ENCODE measurements at places on chromosomes 12 and 14.

- no peak for DNase-seq
Observed at GRCh38 chr12:113744802-113745395, 221.2 kb downstream of the RBM19 start.

DNA sequence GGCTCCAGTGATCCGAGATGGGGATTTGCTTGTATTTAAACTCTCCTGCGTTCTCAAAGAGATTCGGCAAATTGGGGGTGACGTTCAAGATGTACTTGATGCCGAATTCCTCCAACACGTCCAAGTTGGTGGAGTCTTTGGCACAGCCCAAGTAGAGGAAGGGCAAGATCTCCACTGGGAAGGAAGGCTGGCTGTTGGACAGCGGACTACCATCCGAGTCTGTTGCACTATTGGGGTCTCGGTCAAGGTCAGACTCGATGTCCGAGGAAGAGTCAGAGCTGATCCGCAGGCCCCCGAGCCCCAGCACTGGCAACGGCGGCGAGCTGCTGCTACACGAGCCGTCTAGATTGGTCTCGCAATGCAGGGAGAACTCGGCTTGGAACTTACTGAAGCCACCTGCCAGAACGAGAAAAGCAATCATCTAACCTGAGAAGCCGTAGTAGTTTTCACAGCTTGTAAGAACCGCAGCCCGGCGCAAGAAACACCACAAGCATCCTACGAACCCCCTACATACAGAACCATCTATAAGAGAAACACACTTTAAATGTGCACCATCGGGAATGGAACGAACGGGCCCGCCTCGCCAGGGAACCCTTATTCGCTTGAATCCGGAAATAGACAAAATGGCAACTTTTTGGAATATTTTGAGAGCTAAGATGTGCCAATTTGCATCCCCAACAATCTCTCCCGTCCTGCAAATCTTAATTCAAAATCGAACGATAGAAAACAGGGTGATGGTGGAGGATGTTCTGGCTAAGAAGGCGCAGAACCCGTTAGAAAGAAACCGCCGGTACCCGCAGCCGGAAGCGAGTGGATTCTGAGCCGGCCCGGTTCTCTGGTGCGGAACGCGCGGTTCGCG, 1.4 kb downstream of the DUSP6 start:
- peak; percentile 22 for DNase-seq

- no peak for DNase-seq
Observed at GRCh38 chr14:85644211-85644610, 114.3 kb downstream of the FLRT2 start.

DNA sequence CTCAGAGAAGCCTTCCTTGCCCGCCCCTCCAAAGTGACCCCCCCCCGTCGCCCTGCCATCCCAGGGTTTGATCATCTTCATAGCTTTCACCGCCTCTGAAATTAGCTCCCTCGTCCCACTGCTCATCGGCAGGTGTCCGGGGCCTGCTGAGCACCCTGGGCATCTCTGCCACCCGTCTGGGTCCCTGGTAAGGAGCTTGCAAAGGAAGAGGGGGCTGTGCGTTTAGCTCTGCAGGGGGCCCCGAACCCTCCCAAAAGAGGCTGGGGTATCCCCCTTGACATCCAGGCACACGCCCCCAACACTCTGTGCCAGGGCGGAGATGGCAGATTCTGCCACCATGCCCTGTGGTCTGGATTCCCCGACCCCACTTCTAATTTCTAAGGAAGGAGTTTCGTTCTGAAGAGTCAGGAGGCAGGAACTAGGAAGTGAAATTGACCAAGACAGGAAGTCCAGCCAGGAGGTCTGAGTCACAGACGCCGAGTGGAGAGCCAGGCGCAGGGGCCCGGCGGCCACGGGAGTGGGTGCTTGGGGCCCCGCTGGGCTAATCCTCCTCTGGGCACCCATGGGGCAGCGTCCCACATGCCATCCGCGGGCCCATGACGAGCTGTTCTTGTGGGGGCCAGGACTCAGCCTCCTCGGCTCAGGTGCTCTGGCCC, 95.7 kb downstream of the RFLNA start:
- DNase-seq = peak; percentile 88

- no peak for DNase-seq
Observed at GRCh38 chr12:131752451-131752850, 41.6 kb downstream of the SFSWAP start.

DNA sequence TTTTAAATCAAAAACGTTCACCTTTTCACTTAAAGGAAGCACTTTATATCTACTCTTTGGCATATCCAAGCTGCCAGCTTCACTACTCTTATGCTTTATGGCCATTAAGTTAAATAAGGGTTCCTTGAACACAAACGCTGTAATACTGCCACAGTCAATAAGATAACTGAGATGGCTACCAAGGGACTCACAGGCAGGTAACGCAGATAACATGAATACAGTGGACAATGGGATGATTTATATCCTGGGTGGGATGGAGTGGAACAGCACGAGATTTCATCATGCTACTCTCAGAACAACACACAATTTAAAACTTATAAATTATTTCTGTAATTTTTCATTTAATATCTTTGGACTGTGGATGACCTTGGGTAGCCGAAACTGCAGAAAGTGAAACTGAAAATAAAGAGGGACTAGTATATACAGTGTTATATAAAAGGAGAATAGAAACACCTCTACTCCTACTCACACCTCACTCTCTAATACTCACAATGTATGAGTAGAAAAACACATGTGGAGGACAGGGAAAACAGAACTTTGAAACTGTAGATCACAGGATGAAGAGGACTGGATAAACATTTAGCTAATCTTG, 367.3 kb downstream of the C12orf50 start:
- DNase-seq = no peak

- peak; percentile 2 for DNase-seq
Observed at GRCh38 chr14:24607635-24608514, 1.6 kb downstream of the GZMH start.

GRCh38 chr12:117105902-117106301, 6.7 kb upstream of the TESC start:
- DNase-seq = no peak

Data from GM03348 (cell line).